ENCODE measurements at places on chromosomes 7 and 10. TPM values are rescaled to one million over a fixed set of nuclear protein-coding genes. Genes with fewer than 3 reads are reported as not detected.

The AKR1C1 gene
- total RNA-seq = 22.9 TPM

The PDK4 gene
- total RNA-seq = 718 TPM

The GTF2IRD2 gene
- 23.5 TPM for total RNA-seq

The AASS gene
- total RNA-seq = 68.7 TPM

The AP4M1 gene
- total RNA-seq = 16.5 TPM

The GPR85 gene
- total RNA-seq = 0.42 TPM

DNA sequence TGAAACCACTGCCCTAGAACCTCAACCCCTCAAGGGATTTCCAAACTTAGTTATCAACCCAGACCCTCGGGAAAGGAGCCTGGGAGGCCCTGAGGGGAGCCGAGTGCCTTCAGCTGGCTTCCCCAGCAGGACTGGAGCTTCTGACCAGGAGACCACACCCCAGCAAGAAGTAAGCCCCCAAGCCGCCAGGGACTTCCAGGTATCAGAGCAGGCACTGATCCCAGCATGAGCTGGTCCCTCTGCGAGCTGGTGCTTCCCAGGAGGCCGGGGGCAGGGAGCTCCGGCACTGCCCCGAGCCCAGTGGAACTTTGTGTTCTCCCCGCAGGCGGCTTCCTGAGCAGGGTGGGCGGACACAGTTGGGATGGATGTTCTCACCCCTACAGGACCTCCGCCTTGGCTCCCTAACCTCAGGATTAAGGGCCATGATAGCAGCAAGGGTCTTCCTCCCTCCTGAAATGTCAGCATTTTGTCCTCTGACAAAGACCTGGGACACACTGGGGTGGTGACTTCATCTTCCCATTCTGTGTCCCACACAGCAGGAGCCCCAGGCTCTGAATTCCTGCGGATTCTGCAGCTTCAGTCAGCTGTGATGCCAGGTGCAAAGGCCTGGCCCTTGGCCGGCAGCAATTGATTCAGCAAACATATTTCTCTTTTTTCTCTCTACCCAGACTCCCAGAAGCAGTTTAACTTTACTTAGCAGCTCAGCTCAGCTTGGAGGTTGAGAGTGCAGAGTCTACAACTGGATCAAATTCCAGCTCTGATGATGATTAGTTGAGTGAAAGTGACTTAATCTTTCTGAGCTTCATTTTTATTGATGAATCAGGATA is 11.6 kb downstream of the ATP6V0E2 start:
- DNase-seq = peak; percentile 14

GRCh38 chr10:93565446-93565845 is 1.0 kb upstream of the FFAR4 start:
- DNase-seq = no peak

DNA sequence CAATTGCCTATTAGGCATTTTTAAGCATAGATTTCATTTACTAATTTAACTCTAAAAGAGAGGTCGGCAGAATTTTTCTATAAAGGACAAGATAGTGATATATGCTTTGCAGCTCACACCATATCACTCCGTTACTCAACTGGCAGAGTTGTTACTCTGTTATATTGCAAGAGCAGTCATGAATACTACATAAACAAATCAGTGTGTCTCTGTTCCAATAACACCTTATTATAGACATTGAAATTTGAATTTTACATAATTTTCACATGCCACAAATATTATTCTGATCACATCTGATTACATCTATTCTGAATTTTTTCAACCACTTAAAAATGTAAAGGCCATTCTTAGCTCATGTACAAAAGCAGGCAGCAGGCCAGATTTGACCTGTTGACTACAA is 853.9 kb upstream of the LRRTM3 start:
- DNase-seq = no peak

GRCh38 chr7:47254081-47254977 is 327.6 kb downstream of the TNS3 start:
- peak; percentile 92 for DNase-seq

- no peak for DNase-seq
Measured at GRCh38 chr7:1853986-1854865, 184.1 kb downstream of the ELFN1 start.

- DNase-seq = no peak
Measured at GRCh38 chr7:29306319-29306991, 111.9 kb downstream of the CHN2 start.

DNA sequence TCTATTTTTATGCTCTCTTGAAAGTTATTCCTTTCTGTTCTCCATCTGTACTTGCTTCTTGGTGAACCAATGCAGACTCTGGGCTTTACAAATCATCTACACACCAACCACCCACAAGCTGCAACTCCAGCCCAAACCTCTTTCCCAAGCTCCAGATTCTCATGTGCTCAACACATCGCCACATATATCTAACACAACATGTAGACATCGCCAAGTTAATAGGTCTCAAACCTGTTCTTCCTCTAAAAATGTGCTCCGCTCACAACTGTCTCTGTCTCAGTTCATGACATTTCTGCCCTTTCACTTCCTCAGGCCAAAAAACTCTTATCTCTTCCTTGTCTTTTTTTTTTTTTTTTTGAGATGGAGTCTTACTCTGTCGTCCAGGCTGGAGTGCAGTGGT is 95.7 kb upstream of the EEPD1 start:
- no peak for DNase-seq

GRCh38 chr7:87599336-87599735 is 1.3 kb downstream of the ABCB1 start:
- no peak for DNase-seq

DNA sequence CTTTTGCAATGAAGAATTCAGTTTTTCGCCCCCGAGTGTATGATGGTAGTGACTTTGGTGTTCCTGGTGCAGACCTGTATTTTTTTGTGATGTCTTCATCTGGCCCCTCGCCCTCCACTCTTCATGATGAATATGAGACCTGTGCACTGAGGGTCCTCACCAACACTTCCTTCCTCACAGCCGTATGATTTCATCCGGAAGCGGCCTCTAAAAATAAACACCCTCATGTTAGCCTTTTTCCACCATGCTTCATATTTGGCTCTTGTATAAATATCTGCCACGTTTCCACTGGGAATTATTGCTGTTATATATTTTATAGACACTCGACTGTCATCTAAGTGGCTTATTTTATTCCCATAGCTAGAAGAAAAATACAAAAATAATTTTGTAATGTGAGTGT is 160.4 kb downstream of the MGMT start:
- no peak for DNase-seq

DNA sequence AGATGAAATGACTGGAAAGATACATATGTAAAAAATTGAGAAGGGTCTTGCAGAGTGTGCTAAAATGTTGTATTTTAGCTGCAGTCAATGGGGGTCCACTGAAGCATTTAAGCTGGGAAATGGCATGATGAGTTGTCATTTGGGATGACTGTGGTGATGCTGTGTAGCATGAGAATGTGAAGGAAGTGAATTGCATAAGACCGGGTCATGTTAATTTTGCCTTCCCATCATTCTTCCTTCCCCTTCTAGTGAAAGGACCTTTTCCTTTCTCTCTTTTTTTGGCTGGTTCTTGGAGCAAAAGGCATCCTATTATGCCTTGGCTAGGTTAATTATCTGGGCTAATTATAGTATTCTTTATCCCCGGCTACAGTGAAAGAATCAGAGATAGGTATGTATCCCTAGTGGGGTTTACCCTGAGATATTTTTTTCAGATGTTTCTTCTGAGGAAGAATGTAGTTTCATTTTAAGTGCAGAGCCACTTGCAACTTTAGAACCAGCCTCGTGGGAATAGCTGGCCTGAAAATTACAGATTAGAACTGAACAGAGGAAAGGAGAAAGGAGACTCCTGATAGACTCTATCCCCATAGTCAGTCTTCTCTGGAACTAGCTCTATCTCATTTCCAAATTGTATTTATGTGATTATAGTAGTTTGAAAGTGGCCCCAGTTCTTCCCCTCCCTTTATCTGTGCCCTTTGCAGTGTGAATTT is 93.6 kb downstream of the HGF start:
- no peak for DNase-seq

- no peak for DNase-seq
Measured at GRCh38 chr7:123155571-123155970, 44.2 kb downstream of the SLC13A1 start.

- no peak for DNase-seq
Measured at GRCh38 chr7:90843472-90843871, 247.4 kb downstream of the CDK14 start.

- DNase-seq = no peak
Measured at GRCh38 chr7:125526092-125526491, 596.5 kb upstream of the POT1 start.

DNA sequence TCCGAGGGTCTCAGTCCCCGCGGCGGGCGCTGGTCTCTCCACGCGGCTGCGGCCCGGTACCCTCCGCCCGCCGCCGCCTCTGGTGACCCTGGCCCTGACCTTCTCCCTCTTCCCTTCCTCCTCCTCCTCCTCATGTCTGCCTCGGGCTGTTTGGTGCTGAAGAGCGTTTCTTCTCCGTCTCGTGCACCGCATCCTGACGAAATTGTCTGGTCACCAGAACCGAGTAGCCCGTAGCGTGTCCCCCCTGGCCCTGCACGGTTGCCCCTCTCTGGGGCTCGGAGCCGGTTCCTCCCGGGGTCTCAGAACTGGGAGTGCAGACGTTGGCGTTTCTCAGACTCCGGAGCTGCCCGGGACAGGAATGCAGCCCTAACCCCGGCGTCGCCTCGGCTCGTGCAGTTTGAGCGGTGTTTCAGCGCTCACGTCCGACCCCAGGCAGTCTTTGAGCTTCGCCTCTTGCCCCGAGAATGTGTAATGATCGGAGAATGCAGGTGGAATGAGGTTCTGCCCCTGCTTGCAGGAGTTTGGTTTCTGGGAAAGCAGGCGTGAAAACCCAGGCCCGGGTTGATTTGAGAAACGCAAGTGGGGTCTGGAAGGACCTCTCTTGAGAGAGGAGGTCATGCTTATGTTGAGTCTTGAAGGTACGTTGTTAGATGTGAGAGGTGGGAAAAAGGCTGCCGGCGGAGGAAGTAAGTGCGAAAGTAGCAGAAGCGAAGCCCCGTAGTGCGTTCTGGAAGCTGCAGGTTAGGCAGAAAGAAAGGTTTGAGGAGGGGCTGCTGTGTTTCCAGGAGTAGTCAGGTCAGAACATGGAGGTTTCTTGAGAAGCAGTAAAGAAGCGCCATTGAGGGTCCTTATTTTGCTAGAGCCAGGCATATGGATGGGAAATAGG is 743 bp downstream of the RBM17 start:
- DNase-seq = no peak

GRCh38 chr10:94006591-94007550 is 13.1 kb downstream of the PLCE1 start:
- DNase-seq = no peak

DNA sequence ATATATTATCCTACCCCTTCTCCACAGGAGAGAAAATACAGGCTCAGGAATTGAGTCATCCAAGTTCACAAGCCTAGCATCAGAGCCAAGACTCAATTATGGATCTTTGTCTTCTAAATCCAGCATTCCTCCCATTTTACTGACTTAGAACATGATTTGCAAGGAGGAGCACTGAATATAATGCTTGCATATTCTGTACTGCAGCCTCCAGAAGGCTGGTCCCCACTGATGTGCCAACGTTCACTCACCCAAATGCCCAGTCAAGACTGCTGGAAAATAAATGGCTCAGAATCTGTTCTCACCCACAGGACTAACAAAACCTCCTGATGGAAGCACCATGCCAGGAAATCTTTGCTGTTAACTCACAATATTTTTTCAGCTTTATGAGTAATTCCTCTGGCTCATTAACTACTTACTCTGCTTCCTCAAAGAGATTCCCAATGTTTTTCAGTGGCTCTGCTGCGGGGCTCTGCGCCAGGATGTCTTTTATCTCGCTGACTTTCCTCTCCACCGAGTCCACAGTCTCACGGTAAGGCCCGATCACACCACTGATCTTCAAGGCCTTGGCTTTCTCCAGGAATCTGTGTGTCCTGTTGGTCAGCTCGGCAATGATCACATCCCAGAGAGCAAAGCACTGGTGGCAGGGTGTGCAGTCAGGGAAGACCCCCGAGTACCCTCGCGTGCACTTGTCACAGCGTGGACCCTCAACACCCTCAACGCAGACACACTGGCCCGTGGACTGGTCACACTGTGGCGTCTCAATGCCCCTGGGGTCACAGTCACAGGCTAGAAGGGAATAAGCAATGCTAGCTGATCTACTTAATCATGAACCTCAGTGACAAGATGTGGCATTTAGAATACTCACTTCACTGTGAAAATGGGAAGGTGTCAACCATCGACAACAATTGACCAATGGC is 48.8 kb downstream of the DLD start:
- peak; percentile 69 for DNase-seq

- no peak for DNase-seq
Measured at GRCh38 chr10:78981970-78982281, 86.8 kb upstream of the ZMIZ1 start.

- DNase-seq = no peak
Measured at GRCh38 chr10:90344226-90344625, 513.6 kb downstream of the HTR7 start.

DNA sequence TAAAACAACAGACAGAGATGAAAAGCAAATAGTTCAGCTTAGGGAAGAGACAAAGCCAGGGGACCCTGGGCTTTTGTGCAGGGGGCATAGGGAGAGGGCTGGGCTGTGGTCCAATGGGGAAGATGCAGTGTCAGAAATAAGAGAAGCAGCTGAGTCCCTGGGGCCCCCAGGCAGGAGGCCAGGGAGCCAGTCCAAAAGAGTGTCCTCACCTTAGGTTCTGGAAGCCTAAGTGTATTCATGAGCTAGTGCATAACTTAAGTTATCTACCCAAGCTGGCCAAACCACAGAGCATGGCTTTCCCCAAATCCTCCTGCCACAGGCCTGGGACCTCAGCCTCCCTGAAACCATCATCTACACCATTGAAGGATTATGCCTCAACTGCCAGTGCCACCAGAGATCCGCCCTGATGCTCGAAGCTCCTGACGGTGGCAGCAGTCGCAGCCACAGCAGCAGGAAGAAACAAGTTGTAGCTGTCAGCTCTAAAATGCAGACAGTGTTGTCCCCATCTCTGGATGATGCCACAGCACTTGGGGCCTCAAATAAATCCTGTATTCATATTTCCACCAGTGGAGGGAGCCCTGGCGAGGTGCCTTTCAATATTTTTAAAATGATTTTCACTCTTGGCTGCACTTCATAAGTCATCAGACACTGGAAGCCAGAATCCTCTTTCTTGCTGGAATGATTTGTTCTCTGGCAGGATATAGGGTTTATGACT is 574.6 kb downstream of the GRID1 start:
- no peak for DNase-seq
